Stimulated activated CD4-positive, alpha-beta T cell treated with anti-CD3 and anti-CD28 coated beads, Interleukin-1b, Interleukin-23, amount 100 ng/mL, for 4 hours (primary cell): ENCODE measurements at places on chromosomes 6 and 20.

- no peak for DNase-seq
These were observed 196.3 kb upstream of the BTBD3 start for GRCh38 chr20:11721411-11721810.

DNA sequence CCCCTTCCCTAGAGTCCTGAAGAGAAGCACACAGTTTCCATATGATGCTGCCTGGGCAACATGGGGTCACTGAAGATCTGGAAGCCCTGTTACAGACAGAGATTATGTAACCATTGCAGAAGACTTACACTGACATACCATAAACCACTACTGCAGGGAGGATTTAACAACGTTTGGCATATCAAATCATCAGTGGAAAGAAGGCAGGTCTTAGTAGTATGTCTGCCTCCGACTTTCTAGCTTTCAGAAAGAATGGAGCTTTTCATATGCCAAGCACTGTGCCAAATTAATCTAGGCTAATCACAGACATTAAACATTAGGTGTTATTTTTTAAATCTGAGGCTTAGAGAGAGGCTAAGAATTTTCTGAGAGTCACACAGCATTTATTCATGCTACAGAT, 144.3 kb downstream of the ADGRB3 start:
- no peak for DNase-seq

DNA sequence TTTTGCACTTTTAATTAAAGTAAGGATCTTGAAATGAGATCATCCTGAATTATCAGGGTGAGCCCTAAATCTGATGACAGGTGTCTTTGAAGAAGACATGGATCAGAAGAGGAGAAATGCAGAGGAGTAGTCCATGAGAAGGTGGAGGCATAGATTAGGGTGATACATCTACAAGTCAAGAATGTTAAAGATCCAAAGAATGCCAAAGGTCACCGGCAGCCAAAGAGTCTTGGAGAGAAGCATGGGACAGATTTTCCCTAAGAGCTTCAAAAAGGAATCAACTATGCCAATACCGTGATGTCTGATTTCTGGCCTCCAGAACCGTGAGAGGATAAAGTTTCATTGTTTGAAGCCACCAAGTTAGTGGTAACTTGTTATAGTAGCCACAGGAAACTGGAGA, 59.0 kb upstream of the THEMIS start:
- no peak for DNase-seq

DNA sequence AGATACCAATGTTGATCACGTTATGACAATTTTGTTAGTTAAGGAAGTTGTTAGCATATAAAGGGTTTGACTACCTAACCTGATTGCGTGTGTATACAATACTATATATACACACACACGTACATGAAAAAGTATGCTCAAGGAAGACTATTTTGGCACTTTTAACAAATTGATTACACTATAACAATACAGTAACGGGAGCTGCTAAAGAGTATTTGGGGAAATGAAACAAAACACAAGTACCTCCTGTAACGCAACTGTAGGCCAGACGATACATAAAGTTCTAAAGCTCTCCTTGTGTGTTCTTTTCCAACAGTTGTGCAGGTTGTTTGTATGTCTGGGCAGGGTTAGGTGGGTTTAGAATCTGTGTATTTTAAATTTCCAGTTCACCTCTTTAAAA, 98.7 kb downstream of the PLEKHG1 start:
- DNase-seq, result no peak

GRCh38 chr6:111890988-111891387, 17.7 kb upstream of the FYN start:
- DNase-seq, result no peak
